ENCODE measurements at places on chromosomes 5 and 9. TPM values are rescaled to one million over a fixed set of nuclear protein-coding genes. Genes with fewer than 3 reads are reported as not detected.

GRCh38 chr9:69874301-69875060 lies 53.9 kb downstream of the CFAP95 start:
- no peak for DNase-seq

DNA sequence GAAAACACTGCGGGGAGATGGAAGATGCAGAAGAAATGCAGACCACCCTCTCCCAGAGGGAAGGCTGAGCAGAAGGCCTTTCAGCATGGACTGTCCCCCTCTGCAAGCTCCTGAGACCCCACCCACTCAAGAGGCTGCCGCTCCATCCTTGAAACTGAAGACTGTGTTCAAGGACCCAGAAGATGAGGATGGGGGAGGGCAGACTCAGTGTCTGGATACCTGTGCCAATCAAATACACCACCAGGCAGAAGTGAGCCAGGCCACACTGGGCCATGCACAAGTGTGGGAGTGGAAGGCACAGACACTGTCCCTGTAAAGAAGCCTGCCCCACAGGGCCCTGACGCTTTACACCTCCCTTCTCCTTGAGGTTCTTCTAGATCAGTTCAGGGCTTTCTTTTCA lies 40.0 kb upstream of the IPPK start:
- DNase-seq: no peak

- DNase-seq: no peak
Observed at GRCh38 chr9:37715260-37715659, 38.3 kb upstream of the TRMT10B start.

GRCh38 chr9:113738496-113738892 lies 137.6 kb upstream of the ZNF618 start:
- DNase-seq: no peak

- DNase-seq: no peak
Observed at GRCh38 chr5:14416621-14417275, 164.8 kb upstream of the OTULINL start.

DNA sequence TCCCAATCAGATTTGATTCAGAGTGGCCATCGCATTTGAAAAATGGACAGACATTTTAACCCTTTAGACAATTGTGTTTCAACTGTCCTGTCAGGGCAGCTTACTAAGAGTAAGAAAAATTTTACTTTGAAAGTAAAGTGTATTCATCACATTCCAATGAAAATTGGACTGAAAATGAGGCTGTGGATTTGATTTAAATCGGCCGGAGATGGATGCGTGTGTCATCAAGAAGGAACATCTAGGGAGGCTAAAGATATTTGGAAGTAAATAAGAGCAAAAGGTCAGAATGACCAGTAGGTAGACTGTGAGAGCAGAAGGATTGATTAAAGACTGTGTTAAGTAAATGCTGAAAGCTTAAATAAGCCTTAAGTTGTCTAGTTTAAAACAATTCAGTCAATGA lies 1.5 kb downstream of the ZCCHC7 start:
- no peak for DNase-seq

DNA sequence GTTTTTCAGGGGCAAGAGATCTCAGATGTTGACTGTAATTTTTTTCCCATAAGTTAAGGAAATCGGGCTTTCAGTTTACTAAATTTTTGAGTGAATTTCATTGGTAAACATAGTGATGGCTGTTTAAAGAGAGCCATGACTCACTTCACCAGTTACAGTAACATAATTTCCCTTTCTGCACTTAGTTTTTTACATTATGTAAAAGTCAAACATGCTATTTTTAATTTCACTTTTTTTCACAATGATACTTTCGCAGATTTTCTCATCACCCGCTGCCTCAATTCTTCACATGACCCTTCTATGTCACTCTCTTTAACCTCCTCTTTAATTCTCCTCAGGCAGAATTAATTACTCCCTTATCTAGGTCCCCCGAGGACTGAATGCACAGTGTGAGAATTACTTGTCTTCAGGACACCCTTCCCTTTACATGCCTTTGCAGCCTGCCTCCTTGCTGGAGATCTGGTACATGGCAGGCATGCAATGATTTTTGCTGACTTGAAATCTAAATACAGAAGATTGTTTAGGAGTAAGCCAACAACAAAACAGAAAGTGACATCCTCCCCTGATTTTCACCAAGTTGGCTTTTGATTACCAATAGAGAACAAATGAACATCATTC lies 217.5 kb upstream of the S1PR3 start:
- DNase-seq: no peak

DNA sequence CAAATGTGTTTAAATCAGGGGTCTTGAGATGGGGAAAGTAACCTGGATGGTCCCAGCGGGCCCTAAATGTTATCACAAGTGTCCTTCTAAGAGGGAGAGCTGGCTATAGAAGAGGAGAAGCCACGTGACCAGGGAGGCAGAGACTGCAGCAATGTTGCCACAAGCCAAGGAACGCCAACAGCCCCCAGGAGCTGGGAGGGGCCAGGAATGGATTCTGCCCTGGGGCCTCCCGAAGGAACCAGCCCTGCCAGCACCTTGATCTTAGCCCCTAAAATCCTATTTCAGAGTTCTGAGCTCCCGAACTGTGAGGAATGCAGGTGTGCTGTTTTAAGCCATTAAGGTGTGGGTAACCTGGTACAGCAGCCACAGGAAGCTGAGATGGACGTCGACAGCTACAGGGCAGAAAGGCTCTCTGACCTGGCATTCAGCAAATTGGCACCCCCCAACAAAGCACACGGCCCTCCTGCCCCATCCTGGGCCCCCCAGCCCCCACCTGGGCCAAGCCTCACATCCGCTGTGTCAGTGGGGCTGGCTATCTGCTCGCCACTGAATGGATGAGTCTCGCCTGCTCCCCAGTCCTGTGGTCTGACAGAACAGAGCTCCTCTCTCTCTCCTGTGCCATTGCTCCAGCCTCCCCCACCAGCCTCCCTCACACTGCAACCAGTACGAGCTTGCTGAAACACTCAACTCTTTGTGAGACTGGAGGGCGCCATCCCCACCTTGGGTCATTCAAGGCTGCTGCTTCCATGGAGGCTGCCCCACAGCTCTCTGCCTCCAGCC lies 78.8 kb downstream of the ADAMTS2 start:
- DNase-seq: no peak

GRCh38 chr9:88488166-88488565 lies 46.8 kb upstream of the NXNL2 start:
- no peak for DNase-seq

Gene PCA3
- not detected for polyA plus RNA-seq

Gene PRDM9
- not detected for polyA plus RNA-seq
